C1 segment of cervical spinal cord (tissue), 14 donors: ENCODE measurements at places on chromosomes 13 and 19.

DNA sequence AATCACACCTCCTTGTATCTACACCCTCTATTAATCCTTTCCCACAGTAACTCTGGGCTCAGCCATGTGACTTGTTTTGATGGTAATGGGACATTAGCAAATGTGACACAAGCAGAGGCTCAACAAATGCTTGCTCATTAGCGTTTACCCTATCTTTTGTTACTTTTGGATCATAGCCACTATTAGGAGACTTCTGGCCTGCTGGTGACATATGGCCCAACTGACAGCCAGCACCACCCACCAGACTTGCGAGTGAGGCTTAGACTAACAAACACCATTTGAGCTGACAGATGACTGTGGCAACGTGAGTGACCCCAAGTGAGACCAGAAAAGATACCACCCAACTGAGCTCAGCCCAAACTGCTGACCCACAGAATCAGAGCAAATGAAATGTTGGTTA lies 154.1 kb downstream of the OLFM4 start:
- no peak for DNase-seq

DNA sequence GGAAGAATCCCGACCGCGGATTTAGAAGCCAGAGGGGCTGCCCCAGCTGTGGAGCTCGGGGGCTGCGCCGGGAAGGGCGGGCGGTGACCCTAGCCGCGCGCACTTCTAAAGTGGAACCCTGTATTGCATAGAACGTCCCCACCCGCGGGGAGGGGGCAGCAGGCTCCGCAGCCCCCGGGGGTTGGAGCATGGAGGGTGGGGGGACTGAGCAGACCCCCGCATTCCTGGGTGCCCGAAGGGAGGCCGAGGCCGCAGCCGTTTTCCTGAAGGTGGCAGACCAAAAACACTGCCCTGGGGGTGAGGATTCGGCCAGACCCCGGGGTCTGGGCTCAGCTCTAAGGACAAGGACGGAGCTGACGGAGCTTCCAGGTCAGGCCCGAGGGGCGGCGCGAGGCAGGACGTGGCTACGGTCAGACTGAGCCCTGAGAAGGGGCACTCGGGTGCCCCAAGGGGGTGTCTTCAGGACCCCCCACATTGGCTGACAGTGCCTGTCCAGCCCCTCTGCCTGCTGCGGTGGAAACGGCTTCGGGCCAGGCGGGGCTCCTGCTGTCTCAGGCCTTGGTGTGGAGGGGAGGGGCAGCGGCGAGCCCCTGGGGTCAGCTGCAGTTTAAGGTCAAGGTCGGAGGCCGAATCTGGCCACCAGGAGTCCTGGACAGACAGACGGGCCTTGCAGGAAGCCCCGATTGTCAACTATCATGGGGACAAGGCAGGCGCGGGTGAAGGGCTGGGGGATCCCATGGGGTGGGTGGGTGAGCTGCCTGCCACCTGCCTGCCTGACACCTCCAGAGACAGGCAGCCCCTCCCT lies 12.6 kb downstream of the MKNK2 start:
- no peak for DNase-seq

DNA sequence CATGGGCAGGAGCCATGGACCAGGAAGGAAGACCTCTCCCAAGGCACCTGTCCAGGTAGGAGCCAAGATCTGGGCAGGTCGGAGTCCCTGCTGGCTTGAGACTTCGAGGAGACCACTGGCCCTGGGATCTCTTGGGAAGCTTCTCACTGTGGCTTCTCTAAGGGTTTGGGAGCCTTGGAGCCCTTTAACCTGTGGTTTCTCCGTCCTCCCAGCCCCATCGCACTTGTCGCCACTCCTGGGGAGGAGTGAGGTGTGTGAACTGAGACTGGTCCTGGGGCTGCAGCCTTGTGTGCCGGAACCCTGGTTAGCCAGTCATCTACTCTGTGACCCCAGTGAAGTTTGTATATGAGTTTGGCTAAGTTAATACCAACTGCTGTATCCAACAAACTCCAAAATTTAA lies 8.2 kb downstream of the ZNF805 start:
- DNase-seq: no peak

DNA sequence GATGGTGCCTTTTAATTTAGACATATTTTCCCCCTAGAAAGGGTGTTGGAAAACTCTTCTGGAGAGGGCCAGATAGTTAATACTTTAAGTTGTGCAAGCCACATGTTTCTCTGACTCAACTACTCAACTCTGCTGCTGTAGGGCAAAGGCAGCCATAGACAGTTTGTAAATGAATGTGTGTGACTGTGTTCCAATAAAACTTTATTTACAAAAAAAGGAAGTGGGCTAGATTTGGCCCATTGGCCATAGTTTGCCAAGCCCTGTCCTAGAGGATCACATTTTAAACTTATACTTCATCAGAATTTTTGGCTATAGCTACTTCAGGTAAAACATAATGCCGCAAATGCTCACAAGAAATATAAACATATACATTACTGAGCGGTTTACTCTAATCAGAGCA lies 306.3 kb upstream of the MAB21L1 start:
- no peak for DNase-seq

DNA sequence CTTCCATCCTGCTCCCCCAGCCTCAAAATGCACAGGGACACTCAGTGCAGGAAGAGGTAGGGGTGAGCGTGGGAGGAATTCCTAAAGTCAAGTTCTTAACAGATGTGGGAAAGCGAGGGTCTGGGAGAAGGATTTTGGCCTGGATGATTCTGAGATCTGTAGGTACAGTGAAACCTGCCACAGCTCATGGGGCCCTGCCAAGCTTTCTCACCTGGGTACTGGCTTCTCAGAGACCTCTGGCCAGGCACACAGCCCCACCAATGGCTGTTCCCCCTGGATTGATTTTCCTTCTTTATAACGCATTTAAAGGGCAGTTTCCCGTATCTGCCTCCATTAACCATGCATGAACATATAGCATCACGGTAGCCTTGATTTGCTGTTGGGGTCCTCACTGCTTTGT lies 47.0 kb upstream of the GSX1 start:
- no peak for DNase-seq

DNA sequence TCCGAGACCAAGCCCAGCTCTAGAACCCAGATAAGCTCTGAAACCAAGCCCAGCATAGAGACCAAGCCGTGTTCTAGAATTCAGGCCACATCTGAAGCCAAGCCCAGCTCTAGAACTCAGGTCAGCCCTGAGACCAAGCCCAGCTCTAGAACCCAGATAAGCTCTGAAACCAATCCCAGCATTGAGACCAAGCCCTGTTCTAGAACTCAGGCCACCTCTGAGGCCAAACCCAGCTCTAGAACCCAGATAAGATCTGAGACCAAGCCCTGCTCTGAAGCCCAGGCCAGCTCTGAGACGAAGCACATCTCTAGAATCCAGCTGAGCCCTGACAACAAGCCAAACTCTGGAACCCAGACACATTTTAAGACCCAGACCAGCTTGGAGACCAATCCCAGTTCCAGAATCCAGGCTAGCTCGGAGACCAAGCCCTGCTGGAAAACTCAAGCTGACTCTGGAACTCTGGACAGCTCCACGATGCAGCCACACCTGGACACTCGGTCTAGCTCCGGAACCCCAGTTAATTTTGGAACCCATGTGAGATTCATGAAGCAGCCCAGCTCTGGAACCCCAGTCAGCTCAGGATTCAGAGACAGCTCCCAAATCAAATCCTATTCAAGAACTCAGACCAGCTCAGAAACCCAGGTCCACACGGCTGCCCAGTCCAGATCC lies 5.8 kb downstream of the GIPC3 start:
- no peak for DNase-seq

- peak; percentile 98 for DNase-seq
These were observed 21.1 kb upstream of the FBXO27 start for GRCh38 chr19:39053276-39054090.

DNA sequence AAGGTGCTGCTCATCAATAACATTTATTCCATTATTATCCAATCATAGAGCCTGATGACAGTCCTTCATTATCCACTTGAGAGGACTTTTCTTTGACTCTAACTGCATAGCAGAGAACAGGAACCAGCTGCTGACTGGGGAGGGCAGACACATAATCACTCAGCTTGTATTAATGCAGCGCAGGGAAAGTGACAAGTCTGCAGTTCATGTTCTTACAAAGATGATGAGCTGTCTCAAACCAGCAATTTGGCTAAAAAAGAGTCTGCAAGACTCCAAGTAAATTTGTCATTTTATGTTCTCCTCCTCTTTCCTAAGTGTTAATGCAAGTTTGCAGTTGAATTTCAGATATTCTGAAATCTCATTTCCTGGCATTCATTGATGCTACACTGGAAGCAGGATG lies 40.0 kb upstream of the CBY2 start:
- no peak for DNase-seq

GRCh38 chr19:11300811-11301120 lies 4.8 kb downstream of the TSPAN16 start:
- DNase-seq: no peak

DNA sequence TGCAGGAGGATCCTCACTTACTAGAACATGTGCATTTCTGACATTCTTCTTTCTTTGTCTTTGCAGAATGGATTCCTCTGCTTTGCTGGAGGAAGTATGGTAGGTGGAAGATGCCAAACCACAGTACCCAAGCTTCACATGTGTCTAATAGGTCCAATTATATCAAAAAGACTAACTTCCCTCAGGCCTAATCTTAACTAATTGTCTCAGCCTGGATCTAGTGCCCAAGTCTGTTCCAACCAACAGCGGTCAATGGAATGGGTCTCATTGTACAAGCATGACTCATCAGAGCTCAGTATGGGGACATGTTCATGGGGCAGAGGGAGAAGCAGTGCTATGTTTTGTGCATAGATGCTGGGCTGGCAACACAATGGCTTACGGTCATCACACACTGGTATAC lies 81.6 kb upstream of the CSNK1A1L start:
- DNase-seq: no peak

GRCh38 chr19:5890099-5890498 lies 13.5 kb downstream of the NDUFA11 start:
- DNase-seq: no peak

- peak; percentile 77 for DNase-seq
These were observed 67.1 kb downstream of the RASA3 start for GRCh38 chr13:114065141-114065925.

DNA sequence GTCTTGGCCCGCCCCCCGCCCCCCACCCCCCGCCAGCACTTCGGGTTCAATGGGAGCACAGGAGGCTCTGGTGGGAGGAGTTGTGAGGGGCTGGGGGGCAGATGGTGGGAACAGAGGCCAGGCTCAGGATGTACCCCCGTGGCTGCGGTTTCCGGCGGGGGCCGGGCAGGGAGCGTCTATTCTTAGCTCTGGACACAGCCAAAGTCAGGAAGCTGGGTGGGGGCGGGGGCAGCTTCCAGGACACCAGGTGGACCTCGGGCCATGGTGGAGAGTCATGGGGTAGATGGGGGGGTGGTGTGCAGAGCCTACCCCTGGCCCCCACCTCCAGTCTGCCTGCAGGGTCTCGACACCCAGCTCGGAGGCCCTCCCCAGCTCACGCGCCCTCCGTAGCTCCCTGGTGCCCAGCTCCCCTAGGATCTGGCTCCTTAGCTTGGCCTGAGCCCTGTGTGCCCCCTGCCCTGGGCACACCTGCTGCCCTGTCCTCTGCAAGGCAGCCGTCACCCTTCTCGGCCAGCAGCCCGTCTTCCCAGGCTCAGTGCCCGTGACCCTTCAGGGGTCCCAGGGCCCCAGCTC lies 2.2 kb upstream of the TBXA2R start:
- DNase-seq: no peak

DNA sequence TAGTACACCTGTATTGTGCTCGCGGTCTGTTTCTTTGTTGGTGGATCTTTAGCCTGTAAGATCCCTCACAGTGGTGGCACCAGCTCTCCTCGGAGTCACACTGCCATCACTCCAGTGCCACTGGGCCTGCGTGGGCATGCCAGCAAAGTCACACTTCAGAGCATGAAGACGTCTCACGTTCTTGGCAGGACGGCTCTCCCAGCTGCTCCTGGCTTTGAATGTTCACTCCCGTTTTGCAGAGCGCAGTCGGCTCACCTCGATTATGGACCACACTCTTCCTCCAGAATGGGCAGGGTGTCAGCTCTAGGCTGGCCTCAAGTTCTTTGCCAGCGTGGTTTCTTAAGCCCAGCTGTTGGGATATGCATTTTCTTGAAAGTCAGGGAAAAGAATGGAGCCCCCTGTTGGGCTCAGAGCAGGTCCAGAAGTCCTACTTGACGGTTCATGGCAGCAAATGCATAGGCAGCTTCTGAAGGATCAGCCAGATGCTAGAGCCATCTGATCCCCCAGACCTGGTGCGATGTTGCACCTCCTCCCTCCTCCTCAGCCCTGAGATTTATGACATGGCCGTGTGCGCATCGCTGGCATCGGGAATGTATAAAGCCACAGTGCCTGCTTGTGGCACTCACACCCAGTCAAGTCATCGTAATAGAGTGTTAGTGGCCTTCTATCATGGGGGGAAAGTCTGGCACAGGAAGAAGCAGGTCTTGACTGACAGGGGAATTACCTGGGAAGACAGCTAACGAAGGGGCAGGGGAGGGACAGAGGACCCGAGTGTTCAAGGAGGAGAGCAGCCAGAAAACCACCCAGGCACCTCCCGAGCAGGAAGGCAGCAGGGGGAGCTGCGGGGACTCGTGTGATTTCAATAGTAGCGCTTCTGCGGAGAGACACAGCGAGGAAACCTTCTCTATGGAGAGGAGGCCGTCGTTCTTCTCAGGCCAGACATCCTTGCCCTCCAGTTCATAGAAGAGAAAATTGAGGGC lies 40.2 kb upstream of the NPAS1 start:
- no peak for DNase-seq

GRCh38 chr13:28610996-28611395 lies 47.9 kb upstream of the POMP start:
- no peak for DNase-seq

DNA sequence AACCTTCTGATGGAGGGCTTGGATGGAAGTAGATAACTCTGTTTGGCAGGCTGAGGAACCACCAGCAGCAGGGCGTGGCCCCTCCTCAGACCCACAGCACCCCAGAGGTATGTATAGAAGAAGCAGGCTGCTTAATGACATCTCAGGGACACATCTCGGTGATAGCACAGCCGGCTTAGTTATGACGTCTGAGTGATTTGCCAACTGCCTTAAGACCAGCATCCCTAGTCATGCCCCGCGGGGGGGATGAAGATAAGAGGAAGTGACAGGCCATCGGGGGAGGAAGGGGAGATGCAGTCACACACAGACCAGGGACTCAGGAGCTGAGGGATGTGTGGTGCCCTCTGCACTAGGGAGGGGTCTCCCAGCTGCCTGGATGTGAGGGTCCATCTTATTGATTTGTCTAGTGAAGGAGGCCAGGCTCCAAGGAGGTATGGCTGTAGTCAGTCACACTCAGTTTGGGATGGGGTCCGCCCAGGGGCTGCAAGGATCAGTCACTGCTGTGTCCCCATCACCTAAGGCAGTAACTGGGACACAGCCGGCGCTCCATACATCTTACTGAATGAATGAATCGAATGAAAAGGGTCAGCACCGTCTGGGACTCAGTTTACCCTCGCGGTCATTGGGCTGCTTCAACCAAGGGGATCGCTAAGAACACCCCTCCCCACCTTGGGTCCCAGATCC lies 19.2 kb upstream of the ERCC1 start:
- peak; percentile 38 for DNase-seq

DNA sequence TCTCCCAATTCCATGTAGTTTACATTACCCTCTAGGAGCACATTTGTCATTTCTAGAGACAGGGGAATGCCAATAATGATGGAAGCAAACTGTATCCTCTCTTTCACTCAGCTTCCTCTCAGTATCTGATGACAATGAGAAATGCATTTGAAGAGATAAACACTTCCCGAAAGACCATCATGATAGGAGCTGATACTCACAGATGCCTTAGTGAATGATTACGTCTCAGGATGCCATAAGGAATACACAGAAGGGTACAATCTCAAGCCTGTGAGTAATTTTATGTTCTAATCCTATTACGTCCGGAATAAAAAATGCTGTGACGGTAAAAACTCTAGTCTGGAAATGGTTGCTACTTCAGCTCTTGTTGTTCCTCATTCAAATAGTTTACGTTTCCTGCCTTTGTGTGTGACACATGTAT lies 663.8 kb upstream of the MIR17HG start:
- DNase-seq: no peak

GRCh38 chr19:29395111-29395733 lies 130.6 kb upstream of the VSTM2B start:
- no peak for DNase-seq
